HEK293T (cell line): ENCODE measurements at places on chromosomes 2 and 18.

- DNase-seq: no peak
Measured at GRCh38 chr2:219219784-219220532, 1.2 kb upstream of the ABCB6 start.

DNA sequence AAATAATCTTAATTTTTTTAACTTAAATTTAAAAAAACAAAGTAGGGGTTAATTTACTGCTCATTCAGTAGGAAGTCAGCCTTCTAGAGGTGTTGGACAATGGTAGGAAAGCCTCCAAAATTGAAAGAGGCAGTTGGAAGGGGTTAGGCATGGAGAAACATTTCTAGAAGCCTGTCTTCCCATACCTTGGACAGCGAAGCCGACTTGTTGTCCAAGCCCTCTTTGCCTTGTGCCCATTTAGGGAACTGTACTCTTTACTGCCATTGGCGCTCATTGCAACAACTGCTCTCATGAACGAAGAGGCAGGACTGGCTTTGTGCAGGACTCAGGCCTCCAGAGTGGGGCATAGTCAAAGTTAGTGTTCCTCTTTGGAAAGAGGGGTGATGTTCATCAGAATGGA, 333.3 kb downstream of the HRH4 start:
- no peak for DNase-seq

DNA sequence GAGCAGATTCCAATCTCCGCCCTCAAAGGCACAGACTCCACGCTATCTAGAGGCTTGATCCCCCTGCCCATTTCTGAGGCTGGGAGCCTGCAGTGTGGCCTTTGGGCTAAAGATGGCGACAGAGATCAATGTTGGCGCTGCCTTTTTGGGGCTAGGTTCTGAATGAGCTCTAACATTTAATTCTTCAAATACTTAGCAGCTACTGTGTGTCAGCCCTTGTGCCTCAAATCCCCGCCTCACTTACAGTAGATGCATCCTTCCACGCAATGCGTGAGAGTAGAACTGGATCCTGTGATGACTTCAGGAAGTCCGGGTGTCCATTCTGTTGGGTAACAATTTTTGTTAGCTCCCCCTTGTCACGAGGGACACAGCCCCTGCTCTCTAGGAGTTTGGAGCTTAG, 12.4 kb downstream of the IL1F10 start:
- peak; percentile 65 for DNase-seq

DNA sequence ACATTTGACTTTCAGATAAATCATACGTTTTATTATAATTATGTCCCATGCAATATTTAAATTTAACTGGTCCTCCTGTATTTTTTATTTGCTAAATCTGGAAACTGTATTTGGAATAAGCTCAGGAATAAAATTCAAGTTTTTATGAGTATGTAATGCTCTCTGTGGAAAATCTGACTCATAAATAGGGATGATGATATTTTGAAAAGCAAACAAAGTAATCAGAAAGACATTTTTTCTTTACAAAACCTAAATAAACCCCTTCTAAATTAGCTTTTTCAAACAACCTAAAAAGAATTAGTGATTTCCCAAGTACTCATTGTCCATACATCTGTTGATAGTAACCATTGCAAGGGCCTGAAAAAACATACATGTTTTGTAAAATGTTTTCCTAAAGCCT, 41.1 kb downstream of the ASB1 start:
- no peak for DNase-seq

GRCh38 chr2:134190062-134190806, 63.6 kb upstream of the MGAT5 start:
- DNase-seq: no peak

GRCh38 chr2:14557111-14557510, 75.4 kb upstream of the LRATD1 start:
- no peak for DNase-seq

DNA sequence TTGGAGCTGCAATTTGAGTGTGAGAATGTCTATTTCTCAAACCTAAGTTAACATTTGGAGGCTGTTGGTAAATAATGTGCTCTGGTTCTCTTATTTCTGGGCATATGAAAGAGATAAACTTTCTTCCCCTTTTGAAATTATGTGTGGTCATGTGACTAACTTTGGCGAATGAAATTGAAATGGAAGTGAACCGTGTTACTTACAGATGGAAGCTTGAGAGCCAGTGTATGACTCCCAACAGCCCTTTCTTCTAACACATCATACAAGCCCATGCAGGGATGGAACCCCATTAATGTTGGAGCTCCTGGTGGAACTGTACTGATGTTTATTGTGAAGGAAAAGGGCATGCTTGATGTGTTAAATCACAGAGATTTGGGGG, 725.8 kb downstream of the TSN start:
- no peak for DNase-seq

- DNase-seq: no peak
Measured at GRCh38 chr18:8793445-8794155, 88.2 kb downstream of the MTCL1 start.

GRCh38 chr18:35710581-35710980, 129.0 kb downstream of the GALNT1 start:
- DNase-seq: no peak

DNA sequence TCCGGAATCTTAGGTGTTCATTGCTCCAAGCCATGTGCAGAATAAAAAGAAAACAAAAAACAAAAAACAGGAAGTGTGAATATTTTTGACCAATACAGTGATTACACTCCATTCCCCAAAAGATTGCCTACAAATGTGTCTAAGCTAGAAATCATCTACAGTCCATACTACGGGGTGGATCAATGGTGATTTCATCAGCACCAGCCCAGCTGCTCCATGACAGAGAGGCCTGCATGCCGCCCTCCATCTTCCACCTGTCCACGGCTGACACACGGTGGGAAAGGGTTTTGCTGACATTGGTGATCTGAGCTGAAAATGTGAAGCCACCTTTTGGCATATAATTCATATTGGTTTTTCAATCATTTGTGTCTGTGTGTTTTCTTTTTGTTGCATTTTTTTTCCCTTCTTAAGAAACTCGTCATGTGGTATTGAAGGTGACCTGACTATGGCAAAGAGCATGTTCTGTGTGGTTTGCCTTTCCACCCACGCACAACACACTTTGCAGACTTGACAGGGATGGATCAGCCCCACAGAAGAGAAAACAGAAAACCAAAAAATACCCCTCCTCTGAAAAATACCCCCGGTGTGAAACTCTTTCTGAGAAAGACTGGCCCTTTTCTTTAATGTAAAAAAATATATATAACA, 533.1 kb downstream of the RNF144A start:
- no peak for DNase-seq

DNA sequence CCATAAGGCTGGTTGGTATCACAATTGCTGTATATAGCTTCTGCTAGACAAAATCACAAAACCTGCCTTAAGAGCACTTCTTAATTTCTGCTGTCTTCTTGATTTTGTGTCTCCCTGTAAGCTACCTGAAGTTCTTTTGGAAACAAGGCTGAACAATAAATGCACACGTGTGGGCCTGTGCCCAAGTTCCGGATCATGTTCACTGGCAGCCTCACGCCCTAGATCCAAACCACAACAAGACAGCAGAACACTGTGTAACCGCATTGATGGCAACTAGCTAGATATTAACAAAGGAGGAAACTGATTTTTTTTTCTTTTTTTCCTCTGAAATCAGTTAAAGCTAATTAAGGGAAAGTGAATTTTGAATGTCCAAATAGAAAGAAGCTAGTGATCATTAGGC, 81.5 kb upstream of the LYPD6B start:
- DNase-seq: no peak

GRCh38 chr18:4068552-4069158, 386.5 kb downstream of the DLGAP1 start:
- peak; percentile 26 for DNase-seq

- DNase-seq: peak; percentile 29
Measured at GRCh38 chr2:182784777-182785176, 68.7 kb downstream of the DNAJC10 start.

DNA sequence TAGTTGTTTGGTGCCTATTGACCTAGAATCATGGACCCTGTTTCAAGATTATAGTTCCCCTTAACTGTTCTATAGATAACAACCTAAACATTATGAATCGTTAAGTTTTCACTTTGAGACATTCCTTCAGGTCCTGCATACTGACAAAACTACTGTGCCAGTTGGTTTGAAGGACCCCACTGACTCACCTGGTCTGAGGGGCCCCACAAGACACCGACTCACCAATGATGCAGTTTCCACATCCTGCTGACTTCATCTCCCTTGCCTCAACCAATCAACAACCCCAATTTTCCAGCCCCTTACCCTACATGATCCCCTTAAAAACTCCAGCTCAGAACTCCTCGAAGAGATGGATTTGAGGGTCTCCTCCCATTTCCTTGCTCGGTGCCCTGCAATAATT, 89.6 kb upstream of the CCDC141 start:
- no peak for DNase-seq

- DNase-seq: no peak
Measured at GRCh38 chr2:184037273-184037672, 561.1 kb upstream of the ZNF804A start.

DNA sequence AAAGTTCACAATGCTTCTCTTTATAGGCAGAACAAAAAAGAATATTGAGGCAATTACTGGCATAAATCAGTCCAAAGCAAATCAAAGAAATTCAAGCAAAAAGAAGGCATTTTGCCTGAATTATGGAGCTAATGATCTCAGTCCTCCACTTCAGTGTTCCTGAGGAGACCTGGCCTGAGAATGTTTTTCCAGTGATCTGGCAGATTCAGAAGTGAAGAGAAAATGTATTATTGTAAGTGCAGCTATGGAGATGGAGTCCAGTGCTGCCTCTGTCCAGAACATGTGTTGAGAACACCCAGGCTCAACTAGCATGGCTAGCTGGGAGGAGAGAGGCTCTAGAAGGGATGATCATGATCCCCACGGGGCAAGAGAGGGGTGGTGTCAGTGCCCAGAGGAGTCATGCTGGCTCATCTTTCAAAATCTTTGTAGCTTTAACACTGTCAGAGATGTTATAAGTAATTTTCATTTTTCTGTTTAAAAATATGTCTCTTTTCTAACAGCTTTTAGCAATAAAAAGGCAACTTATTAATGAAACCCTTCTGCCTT, 367.0 kb upstream of the RAB12 start:
- DNase-seq: no peak

DNA sequence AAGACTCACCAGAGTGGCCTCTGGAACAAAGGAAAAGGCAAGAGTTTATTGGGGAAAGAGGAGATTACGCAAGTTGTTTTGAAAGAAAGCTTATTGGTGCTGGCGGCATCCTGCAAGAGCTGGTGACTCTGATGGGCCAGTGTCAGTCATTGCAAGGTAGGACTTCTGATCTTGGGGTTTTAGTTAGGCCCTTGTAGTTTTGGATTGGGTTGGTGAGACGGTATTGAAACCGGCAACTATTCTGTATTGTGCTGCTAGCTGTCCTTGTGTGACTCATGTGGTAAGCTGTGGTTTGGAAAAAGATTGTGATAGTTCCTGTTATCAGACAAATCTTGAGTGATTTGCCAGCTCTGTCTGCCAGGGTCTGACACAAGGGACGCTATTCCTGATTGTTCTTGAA, 159.1 kb upstream of the PIEZO2 start:
- no peak for DNase-seq

- DNase-seq: no peak
Measured at GRCh38 chr18:35153609-35154272, 87.1 kb upstream of the ZNF397 start.

DNA sequence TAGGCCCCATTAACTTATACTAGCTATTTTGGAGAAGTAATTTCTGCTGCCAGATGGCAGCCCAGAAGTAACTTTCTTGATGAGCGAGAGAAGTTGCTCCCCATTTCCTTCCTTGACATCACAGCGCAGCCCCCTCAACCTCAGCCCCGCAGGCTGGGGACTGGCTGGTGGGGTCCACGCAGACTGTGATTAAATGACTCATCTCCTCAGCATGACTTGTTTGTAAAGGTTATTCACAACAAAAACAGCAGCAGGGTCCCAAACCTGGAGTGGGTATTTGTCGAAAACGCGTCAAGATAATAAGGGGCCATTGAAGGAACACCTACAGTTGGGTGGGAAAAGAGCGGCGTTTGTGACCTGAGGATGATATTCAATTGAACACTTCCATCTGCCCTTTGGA, 120.6 kb downstream of the TXNL1 start:
- DNase-seq: no peak

DNA sequence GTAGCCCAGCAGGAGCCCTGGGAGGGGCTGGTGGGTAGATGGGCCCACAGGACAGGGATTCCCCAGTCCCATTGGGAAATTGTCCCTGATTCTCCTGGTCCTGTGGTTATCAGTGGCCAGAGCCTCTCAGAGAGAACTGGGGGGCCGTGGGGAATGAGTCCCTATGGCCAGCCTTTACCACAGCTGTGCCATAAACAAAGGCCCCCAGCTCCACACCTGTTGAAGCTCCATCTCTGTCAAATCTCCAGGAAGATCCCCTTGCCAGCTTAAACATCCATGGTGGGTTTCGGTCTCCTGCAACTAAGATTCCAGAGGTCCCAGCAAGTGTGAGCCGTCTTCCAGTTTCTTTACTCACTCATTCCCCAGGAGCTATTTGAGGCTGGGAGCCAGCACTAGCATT, 897.1 kb downstream of the LRRTM4 start:
- DNase-seq: no peak

- DNase-seq: no peak
Measured at GRCh38 chr2:232535761-232536530, 3.5 kb upstream of the CHRNG start.

DNA sequence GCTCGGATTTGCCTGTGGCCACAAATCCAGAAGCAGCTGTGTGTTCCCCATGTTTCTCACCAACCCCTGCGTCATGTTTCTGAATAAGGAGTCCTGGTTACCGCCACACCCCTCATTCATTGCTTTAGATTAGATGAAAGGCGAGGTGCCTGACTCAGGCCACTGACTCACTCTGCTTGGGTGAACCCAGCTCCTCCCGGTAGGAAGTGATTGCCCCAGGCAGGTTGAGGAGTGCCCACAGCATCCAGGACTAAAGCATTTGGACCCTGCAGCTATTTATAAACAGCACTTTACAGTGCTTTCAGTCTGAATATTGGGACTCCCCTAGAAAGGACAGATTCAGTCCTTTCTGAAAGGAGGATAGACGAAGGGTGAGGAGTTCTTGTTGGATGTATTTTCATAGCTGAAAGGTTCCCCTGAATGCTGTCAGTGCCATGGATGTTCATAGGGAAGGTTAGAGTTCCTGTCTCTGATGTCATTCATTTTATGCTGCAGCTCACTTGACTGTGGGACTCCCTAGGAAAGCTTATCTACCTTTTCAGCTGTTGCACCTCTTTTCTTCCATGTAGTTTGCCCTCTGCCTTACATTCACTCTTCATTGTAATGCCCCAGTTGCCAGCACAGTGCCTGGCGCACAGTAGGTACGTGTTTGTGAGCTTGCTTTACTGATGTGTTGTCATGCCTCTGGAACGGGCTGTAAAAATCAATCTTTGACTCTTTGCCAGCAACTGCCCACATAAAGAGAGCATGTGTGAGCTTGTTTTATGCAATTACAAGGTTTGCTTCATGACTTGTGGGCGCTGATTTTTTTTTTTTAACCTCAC, 14.9 kb downstream of the ITGA6 start:
- DNase-seq: peak; percentile 12

GRCh38 chr18:48952287-48953103, 1.7 kb upstream of the SMAD7 start:
- peak; percentile 55 for DNase-seq

- DNase-seq: no peak
Measured at GRCh38 chr18:49381267-49381845, 79.1 kb downstream of the DYM start.

- no peak for DNase-seq
Measured at GRCh38 chr2:228549441-228550007, 368.0 kb upstream of the SPHKAP start.

- DNase-seq: no peak
Measured at GRCh38 chr2:224669449-224669848, 46.7 kb downstream of the CCDC195 start.

GRCh38 chr2:226798422-226799210, 1.0 kb downstream of the IRS1 start:
- DNase-seq: no peak
